Stimulated activated CD4-positive, alpha-beta T cell treated with anti-CD3 and anti-CD28 coated beads, Interleukin-4, amount 100 ng/mL, for 48 hours (primary cell): ENCODE measurements at places on chromosomes 4 and X.

DNA sequence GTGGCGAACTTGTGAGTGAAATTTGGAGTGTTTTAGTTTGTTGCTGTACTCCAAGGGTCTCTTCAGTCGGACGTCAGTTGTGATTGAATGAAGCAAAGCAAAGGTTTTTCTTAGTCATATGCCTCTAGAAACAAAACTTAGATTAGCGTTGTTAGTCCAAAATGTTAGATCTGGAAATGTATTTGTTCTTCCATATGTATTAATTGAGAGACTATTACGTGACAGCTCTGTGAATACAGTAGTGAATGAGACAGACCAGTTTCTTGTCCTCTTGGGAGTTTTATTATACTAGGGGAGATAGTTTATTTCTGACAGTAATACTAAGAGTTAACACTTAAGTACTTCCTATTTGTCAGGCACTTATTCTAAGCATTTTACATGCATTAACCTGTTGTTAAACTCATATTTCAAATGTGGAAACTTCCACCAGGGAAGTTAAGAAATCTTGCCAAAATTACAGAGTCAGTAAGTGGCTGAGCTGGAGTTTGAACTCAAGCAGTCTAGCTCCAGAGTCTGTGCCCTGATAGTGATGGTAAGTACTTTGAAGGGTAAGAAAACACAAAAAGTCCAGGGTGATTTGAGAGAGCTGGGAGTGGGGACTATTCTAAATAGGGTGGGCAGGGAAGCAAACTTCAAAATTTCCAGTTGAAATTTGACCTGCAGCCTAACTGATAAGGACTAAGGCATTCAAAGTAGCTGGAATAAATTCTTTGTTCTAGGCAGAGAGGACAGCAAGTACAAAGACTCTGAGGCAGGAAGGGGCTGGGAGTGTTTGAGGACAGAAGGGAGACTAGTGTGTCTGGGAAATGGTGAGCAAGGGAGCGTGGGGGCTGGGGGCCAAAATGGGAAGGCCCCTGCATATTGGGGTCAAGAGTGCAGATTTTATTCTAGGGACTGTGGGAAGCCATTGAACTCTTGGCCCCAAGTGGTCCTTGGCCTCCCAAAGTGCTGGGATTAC lies 17.0 kb downstream of the ADD1 start:
- no peak for DNase-seq

DNA sequence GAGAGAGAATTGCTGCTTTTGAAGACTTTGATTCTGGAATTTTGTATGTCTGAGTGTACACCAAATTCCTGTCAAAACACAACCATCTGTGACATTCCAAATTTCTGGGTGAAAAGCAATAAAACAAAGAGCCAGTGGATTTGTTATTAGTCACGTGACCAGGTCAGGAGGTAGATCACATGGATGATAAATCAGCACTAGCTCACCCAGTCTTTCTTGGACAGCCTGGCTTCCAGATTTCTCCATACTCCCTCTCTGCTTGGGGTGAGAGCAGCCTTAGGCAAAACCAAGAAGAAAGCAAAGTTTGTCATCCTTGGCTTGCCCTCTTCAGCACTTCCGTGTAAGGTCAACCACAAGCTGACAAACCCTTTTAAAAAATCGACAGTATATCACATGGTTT lies 194.2 kb downstream of the CLCN4 start:
- no peak for DNase-seq

DNA sequence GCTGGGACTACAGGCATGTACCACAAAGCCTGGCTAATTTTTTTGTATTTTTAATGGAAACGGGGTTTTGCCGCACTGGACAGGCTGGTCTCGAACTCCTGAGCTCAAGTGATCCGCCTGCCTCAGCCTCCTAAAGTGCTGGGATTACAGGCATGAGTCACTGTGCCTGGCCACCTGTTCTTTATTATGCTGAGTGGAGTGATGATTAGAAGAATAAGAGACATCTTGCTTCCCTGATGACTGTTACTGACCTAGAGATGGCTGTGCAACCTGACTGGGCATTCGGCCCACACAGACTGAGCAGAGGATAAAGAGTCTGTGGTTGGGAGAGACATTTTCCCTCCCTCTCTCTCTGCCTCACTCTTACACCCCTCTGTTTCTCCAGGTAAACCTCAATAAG lies 56.7 kb downstream of the SPINK2 start:
- no peak for DNase-seq

DNA sequence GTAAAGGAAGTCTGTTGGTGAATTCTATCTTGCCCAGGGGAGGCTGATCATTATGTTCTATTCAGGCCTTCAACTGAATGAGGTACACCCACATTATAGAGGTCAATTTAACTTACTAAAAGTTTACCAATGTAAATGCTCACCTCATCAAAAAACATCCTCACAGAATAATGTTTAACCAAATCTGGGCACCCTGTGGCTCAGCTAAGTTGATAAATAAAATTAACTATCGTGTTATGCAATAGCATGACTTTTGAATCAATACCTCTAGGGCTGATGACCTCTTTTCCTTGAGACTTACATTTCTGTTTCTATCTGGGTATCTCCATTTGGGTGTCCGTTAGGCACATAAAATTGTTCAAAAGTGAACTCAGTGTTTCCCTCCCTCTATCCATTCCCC lies 203.1 kb downstream of the TEX13C start:
- DNase-seq, result no peak

DNA sequence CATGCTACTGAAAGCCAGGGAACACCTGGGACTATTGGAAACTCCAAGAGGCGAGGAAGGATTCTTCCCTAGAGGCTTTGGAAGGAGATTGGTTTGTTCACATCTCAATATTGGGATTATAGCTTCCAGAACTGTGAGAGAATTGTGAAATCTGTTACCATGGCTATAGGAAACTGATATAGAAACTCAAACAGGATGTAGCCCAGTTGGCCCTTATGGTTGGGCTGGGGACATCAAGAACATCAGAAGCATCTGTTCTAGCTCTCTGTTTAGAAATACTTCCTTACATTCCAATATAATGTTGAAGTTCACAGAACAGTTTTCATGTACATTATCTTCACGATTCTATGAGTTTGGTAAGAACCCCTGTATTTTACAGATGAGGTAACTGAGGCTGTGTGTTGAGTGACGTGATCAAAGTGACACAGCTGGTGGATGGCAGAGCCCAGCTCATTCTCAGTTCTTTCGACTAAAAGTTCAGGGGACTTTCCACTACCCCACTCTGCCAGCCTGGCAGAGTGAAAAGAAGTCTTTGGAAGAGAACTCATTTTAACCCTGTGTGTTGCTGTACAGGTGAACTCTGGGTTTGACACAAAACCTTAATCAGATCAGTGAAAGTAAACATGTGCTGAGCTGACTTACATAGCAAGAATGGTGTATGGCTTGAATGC lies 183.0 kb downstream of the GBA3 start:
- no peak for DNase-seq

DNA sequence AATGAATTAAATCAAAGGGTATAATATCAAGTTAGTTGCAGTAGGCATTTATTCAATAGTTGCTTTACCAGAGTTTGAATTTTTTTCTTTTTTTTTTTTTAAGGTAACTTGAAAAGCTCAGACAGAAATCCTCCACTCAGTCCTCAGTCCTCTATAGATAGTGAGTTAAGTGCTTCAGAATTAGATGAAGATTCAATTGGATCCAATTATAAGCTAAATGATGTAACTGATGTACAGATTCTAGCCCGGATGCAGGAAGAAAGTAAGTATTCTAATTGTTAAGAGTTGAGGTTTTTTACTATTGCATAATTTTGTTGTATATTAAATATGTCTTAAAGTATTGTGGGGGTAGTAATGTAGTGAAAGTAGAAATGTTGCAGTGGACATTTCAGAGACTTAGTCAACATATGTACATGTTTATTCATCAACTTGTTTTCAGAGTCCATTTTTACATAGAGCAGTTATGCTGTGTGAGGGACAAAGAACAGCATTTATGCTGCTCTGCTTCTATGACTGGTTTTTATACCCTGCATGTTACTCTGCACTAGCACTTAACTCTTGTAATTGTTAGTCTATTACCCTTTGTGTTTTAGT lies 38.4 kb downstream of the SLAIN2 start:
- DNase-seq, result no peak

DNA sequence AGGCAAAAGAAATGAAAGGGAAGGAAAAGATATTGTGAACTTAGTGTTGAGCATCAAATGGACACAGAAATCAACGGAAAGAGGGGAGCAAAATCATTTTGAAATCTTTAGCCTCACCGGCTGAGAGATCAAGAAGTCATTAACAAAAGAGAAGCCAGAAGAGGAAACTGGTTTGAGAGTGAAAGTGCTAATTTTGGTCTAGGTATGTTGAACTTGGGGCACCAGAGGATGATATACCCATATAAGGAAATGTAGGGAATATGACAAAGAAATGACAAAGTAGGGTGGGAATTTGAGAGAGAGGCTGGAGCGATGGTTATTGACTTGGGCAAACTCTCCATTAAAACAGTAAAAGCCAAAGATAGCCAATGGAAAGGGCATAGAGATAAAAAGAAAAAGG lies 183.4 kb upstream of the ATOH1 start:
- no peak for DNase-seq

DNA sequence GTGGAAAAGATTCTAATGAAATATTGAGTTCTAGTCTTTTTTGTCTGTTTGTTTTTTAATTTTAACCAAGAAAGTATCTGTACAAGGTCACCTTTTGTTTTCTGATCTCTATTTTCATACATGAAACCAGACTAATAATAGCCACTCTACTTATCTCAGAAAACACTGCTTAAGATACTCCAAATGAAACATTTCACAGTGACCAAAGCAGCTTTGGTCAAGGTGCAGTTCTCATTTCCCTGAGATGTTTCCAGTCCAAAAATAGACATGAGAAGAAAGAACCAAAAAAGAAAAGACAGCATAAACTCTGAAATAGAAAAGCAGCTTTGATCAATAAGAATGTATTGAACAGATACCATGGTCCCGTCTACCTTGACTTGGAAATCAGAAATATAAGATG lies 782.8 kb downstream of the RAB28 start:
- DNase-seq, result no peak

- no peak for DNase-seq
These were observed 88.3 kb downstream of the SLC34A2 start for GRCh38 chr4:25743971-25744370.

- no peak for DNase-seq
These were observed 57.2 kb downstream of the TRMT44 start for GRCh38 chr4:8497762-8498161.

- DNase-seq, result no peak
These were observed 4.2 kb upstream of the TAB3 start for GRCh38 chrX:30893206-30893605.
